ENCODE measurements at places on chromosomes 7 and 10. TPM values are rescaled to one million over a fixed set of nuclear protein-coding genes. Genes with fewer than 3 reads are reported as not detected.

DNA sequence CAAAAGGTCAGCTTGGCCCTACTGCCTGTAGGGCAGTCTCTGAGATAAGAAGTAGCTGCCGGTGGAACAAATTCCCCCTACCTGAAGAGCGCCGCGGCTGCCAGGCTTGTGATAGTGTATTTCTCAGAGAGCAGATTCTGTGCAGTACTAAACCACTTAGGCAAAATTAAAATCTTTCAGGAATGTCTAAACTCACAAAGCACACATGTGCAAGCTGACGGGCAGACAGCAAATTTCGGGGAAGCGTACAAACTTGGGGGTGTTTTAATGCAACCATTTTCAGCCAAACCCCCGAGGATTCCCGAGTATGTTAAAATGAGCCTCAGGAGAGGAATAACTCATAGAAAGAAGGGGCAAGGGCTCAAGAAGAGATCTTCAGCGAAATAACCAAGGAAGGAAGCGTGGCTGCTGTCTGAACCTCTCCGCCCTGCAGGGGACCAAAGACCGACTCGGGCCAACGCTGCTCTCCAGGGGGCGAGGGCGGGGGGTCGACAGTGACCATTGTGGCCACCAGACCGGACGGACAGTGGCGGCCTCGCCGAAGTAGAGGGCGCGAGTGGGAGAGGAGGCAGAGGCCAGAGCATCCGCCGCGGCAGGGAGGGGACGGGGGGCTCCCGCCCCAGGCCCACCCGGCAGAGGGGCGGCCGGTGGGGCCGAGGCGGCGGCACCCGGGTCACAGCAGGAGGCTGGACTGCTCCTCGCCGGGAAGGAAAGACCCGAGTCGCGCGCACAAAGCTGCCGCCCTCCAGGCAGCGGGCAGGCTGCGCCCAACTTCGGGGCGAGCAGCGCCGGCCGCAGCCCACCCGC, 819 bp downstream of the HYCC1 start:
- no peak for DNase-seq

GRCh38 chr7:115593111-115593510, 437.5 kb downstream of the TFEC start:
- DNase-seq, result no peak

GRCh38 chr10:101961591-101962498, 94.1 kb downstream of the ARMH3 start:
- no peak for DNase-seq

Gene VWDE
- 1.6 TPM for polyA plus RNA-seq

All from forelimb muscle (tissue), 1 donor.